ENCODE measurements at places on chromosomes 4 and X.

DNA sequence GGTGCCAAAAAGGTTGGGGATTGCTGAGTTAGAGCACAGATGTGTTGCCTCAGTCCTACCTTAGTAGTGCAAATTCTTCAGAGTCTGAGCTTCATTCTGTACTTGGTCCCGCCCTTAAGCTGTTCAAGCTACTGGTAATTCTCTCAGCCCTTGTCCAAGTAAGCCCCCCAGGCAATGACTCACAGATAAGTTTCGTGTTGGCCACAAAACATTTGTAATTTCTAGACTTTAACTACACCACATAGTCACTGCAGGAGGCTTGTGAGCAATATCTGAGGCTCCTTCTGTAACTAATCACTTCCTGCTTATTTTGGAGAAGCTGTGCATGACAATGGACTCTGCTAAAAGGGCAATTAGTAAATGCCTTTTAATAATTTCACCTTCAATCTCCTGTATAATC lies 1420.5 kb downstream of the PCDH7 start:
- DNase-seq: no peak

DNA sequence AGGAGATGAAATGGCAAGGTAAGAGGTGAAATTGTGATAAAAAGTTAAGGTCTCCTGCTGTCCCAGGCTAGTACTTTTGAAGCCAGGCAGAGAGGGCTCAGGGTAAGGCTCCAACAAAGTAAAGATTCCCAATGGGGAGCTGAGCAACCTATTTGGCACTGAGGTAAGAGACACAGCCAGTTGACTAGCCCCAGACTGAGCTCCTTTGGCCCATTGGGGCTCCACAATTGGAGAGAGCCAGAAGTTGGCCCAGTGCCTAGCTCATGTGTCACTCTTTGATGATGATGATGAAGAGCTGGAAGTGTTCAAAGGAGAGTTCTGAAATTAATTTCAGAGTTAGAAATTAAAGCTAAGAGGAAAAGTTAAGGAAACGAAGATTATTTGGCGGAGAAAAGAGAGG lies 94.6 kb downstream of the RLIM start:
- DNase-seq: no peak

- no peak for DNase-seq
These were observed 839 bp downstream of the QDPR start for GRCh38 chr4:17511051-17511450.

DNA sequence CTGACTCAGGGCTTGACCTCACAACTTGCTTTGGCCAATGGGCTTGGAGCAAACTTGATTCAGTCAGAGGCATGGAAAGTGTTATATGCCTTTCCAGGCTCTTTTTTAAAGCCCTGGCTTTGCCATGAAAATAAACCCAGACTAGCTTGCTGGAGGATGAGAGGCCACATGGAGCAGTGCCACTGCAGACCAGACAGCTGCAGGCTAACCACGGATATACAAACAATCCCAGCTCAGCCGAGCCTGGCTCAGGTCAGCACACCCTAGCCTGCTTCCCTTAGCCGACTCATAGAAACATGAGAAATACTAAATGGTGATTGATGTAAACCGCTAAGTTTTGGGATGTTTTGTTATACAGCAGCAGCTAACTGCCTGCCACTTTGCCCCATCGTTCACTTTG lies 345.1 kb downstream of the ARHGAP10 start:
- no peak for DNase-seq

GRCh38 chr4:119873794-119874325 lies 192.8 kb downstream of the MAD2L1 start:
- DNase-seq: no peak

DNA sequence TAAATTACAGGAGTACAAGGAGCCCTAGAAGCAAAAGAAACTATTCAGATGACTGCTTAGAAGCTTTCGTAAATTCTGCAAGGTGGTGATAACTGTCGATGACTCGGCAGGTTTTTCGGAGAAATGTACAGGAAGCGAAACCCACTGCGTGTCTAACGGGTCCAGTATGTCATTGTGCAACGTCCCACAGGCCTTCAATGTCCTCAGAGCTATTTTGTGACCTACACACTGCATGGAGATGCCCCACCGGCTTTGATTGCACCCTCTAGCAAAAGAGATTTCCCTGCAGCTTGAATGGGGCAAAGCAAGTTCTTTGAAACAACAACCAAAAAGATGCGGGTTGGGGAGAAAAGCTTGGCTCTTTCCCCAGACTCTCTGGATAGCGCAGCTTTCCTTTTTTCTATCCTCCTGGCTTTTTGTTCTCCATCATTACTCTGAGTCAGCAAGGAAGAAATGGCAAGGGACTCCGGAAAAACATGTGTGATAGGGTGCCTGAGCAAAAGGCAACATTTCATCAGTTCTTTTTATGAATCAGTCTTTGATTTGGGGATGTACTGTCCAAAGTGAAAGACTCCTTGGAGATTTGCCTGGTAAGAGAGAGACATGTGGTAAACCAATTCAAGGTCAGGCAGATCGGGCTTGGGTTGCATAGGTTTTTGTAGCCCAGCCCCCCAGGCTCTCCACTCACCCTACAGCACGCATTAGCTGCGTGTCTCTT lies 112.0 kb upstream of the TBL1X start:
- no peak for DNase-seq

DNA sequence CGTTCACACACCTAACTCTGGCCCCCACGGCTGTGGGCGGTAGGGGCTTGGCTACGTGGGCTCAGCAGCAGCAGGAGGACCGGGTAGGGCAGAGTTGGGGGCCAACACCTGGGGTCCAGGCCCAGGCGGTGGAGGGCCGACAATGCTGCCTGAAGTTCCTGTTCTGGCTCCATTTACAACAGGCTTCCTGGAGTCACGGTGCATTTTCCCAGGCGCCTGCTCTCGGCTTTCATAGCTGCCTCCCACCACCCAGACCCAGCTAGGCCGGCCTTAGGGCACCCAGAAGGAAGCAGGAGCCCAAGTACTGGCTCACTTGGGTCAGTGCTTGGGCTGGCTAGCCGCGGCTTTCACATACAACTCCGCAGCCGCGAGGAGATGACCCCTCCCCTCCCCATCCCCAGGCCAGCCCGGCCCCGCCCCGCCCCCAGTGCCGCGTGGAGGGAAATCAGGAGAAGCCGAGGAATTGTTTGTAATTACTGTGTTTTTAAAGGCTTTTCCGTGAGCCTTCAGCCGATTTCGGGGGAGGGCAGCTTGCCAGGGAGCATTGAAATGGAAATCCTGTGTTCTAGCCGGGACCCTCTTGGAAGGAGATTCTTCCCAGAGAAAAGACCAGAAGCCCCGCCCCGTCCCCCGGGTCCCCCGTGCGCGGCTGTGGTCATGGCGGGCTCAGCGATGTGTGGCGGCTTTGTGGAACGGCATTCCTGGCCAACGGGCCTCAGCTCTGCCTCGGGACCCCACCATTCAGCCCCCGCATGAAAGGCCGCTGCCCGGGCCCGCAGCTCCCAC lies 28.5 kb downstream of the PJA1 start:
- DNase-seq: no peak

DNA sequence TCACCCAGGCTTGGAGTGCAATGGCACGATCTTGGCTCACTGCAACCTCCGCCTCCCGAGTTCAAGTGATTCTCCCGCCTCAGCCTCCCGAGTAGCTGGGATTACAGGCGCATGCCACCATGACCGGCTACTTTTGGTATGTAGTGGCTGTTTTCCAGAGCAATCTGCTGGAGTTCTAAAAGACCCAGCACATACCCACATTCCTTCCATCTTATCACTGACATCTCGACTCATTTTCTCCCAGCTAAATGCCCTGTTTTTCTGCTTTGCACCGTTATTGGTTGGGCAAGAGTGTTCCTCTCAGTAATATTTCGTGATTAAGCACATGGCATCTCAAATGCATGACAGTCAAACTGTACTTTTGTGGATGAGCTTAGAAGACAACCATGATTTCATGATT lies 53.7 kb downstream of the PRKX start:
- no peak for DNase-seq

DNA sequence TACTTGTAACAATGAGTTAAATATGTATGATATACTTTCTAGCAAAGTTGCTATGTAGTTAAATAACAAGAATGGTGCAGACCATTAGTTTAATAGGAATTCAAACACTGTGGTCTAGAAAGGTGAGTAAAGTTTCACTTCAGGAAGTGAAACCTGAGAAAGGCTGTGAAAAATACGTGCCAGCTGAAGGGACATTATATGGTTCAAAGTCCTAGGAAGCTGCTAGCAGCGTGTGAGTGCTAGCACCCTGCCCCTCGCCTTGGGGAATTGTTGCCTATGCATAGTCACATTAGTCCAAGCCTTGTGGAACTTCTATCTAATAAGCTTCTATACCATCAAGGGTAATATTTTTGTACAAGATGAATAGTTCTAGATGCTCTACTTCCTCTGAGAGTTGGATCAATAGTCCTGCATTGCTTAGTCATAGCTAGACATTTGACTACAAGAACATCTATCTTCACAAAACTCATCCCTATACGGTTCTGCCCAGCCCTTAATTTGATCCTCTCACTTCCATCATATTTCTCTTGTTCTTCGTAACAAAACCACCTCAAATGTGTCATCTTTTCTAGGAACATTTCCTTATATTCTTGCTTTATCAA lies 45.8 kb upstream of the ARSJ start:
- DNase-seq: no peak

DNA sequence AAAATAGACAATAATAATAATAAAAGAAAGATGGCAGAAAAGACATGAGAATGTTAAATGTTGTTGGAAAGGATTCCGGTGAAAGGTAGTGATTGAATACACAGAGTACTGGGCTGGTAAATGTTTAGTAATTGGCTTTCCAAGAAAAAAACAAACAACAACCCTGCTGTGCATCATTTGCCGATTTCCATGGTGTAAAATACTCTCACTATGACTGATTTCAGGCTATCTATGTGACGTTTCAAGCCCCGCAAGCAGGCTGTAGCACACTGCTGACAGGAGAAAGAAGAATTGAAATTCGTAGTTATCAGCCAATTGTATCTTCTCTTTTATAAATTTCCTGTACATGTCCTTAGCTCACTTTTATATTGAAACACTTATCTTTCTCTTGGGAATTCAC lies 13.6 kb upstream of the SEPTIN6 start:
- DNase-seq: no peak

DNA sequence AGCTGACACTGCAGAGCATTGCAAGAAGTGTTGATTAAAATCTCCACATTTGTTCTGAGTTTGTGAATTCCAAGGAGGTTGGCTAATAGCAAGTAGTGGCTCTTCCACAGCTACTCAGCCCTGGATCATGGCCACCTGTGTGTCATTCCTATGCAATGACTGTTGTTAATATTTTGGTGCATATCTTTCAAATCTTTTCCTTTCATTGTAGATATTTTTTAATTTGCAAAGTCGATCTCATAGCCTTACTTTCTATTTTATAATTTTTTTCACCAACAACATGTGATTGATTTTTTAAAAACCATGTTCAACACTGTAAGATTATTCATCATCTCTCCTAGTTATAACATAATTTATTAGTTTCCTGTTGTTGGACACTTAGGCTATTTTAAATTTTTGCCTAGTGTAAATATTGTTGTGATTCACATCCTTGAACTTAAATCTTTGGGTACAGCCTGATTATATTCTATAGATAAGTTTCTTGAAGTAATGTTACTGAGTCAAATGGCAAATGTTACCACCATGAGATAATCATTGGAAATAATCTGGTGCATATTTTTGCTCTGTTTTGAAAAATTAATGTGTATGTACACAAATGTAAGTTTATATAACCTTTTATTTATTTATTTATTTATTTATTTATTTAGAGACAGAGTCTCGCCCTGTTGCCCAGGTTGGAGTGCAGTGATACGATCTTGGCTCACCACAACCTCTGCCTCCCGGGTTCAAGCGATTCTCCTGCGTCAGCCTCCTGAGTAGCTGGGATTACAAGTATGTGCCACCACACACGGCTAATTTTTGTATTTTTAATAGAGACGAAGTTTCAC lies 17.1 kb upstream of the ARHGAP10 start:
- no peak for DNase-seq

DNA sequence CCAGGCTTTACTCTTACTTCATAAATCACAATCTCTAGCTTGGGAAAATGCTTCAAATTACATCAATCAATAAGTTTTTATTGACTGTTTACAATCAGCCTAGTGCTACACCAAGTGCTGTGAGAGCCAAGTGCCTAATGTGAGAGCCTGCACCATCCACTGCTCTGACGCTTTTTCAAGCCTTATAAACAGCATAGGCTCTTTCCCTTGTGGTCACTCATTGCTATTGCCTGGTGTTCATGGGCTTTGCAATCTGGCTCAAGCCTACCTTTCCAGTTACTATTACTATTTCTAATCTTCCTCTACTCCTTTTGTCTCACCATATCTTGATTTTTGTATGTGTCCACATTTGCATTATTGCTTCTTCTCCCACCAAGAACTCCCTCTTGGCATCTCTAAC lies 77.0 kb downstream of the REELD1 start:
- DNase-seq: no peak

DNA sequence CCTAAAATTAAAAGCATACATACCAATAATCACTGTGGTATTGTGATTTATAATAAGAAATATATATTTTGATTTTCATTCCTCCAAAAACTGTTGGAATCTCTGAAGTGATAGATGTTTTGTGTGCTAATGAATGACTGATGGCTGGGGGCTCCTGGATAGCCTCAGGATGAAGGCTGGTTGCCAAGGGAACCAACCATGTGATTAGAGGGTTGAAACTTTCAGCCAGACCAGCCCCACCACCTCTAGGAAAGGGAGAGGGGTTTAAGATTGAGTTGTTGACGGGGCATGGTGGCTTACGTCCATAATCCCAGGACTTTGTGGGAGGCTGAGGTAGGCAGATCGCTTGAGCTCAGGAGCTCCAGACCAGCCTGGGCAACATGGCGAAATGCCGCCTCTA lies 34.0 kb downstream of the HS6ST2 start:
- DNase-seq: no peak

- DNase-seq: no peak
These were observed 656.6 kb downstream of the ANKRD50 start for GRCh38 chr4:124055896-124056295.

DNA sequence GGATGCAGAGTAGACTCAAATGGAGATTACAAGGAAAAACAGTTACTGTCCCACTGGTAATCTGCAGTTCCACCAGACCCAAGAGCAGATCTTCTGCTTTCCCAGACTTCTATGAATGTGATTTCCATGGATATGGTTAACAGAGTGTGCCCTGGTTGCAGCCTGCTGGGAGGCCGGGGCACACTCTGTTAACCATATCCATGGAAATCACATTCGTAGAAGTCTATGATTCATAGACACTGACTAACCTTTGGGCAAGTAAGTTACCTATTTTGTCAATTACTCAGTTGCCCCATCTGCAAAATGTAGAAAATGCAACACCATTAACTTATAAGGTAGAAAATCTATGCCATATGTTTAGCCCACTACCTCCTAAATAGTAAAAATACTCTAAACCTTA lies 443.1 kb upstream of the PITX2 start:
- no peak for DNase-seq

- DNase-seq: no peak
These were observed 8.8 kb upstream of the DGAT2L6 start for GRCh38 chrX:70168238-70169188.

Measured in effector memory CD4-positive, alpha-beta T cell (primary cell).